ENCODE measurements at places on chromosomes 3 and 15. TPM values are rescaled to one million over a fixed set of nuclear protein-coding genes. Genes with fewer than 3 reads are reported as not detected.
A peak's percentile ranks its signal among the peaks of the same experiment; 100 is the strongest.

GRCh38 chr3:46093327-46093942 lies 66.2 kb upstream of the XCR1 start:
- no peak overlapping the region for H3K4me3 ChIP-seq
- H3K27me3 ChIP-seq = no peaks in the 10 kb centered on the region
- no peak for DNase-seq
- H3K4me1 ChIP-seq = peaks cover 14% of the 10 kb centered on the region
- no peaks in the 10 kb centered on the region for H3K36me3 ChIP-seq

GRCh38 chr3:87207460-87207859 lies 19.6 kb upstream of the CHMP2B start:
- no peak overlapping the region for H3K27ac ChIP-seq
- H3K36me3 ChIP-seq = no peaks in the 10 kb centered on the region

DNA sequence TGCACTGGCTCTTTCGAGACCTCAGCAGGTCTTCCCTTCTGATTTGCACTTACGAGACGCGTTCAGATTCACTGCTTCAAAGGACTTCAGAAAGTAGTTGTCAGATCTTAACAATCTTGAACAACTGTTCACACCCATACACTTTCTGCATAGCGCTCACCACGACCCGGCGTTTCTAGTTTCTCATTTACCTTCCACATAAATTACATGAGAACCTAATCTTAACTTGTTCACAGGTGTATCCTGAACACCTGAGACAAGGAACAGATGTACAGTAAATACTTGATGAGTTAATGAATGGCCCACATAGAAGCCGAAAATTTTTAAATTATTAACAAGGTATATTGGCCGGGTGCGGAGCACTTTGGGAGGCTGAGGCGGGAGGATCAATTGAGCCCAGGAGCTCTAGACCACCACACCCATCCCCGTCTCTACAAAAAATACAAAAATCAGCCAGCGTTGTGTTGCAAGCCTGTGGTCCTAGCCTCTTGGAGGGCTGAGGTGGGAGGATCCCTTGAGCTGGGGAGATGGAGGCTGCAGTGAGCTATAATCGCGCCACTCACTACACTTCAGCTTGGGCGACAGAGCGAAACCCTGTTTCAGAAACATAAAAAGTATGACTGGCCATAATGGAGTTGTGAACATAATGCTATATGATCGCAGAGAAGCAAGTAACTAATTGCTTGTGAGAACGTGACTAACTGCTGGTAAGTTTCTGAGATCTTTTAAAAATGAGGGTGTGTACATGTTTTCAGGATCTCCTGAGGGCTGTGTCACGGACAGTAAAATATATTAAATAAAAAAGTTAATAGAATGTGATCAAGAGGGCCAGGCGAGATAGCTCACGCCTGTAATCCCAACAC lies 984 bp upstream of the SMARCC1 start:
- H3K36me3 ChIP-seq = no peaks in the 10 kb centered on the region
- H3K27ac ChIP-seq = peak overlapping the region; percentile 91
- H3K4me3 ChIP-seq = peak overlapping the region; percentile 80
- peaks cover 37% of the 10 kb centered on the region for H3K4me1 ChIP-seq
- DNase-seq = no peak

GRCh38 chr3:184352897-184353545 lies 8.4 kb downstream of the CLCN2 start:
- no peak overlapping the region for H3K27ac ChIP-seq
- H3K36me3 ChIP-seq = peaks cover 53% of the 10 kb centered on the region
- H3K4me1 ChIP-seq = peaks cover 23% of the 10 kb centered on the region
- DNase-seq = no peak
- no peak overlapping the region for H3K4me3 ChIP-seq

DNA sequence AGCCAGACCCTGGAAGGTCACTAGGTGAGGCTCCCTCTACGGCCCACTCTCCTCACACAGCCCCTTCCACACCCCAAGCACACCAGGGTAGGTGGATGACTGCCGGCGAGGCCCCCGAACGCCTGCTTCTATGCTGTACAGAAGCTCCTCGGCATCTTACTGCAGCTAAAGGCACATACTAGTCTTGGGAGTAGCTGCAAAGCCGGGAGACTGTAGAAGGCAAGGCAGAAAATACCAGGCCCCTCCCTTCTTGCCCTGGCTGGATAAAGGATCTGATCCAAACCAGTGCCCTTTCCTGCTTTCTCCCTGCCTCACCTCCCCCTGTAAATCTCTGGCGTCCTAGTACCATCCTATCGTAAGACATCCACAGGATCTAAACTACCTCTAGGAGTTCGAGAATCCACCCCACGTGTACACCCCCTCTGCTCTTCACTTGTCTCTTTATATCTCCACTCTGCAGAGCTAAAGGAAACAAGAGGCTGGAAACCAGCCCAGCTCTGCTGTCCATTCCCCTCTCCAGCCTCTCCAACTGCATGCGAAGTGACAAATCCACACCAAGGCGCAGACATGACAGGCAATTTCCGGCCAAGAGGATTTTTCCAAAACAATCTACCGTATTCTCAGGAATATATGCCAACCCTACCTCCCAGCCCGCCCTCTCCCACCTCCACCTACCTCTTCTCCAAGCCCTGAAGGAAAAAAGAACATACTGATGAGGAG lies 11.8 kb downstream of the TNK2 start:
- no peak for DNase-seq
- no peaks in the 10 kb centered on the region for H3K36me3 ChIP-seq
- H3K4me1 ChIP-seq = peaks cover 65% of the 10 kb centered on the region
- no peaks in the 10 kb centered on the region for H3K27me3 ChIP-seq

- no peaks in the 10 kb centered on the region for H3K36me3 ChIP-seq
- no peak for DNase-seq
- peaks cover 43% of the 10 kb centered on the region for H3K4me1 ChIP-seq
Measured at GRCh38 chr15:39139431-39140059, 441.3 kb upstream of the THBS1 start.

MYZAP gene
- not detected for polyA plus RNA-seq

DNA sequence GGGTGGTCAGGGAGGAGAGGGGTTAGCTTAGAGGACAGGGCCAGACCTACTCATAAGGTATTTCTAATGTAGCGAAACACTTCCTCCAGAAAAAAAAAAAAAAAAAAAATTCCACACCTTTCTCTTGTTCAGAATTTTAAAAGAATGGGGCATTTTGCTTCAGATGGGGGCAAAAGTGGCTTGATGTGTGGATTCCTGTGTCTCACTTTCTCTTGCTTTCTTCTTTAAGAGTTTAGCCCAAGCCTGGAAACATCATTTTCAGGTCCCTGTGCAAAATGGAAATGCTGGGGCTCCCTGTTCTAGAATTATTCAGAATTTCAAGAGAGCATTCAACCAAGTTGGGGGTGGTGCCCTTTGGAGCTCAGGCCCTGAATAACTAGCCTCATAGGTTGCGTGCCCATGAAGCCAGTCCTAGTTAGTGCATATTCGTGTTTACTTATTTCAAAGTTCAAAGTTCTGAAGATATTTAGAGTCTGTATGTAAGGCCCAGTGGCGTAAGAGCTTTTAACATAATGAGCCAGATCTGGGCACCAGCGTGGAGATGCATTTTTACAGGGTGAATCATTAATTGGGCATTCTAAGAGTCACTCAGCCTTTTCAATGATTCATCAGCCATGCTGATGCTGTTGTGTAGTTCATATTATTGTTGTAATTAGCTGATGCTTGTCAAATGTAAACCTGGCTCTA lies 104.5 kb downstream of the RPLP1 start:
- H3K4me1 ChIP-seq = peaks cover 47% of the 10 kb centered on the region
- H3K27ac ChIP-seq = no peak overlapping the region
- peak overlapping the region; percentile 4 for H3K4me3 ChIP-seq
- H3K27me3 ChIP-seq = peaks cover 1% of the 10 kb centered on the region

SPATA12 gene
- 0.25 TPM for polyA plus RNA-seq

DNA sequence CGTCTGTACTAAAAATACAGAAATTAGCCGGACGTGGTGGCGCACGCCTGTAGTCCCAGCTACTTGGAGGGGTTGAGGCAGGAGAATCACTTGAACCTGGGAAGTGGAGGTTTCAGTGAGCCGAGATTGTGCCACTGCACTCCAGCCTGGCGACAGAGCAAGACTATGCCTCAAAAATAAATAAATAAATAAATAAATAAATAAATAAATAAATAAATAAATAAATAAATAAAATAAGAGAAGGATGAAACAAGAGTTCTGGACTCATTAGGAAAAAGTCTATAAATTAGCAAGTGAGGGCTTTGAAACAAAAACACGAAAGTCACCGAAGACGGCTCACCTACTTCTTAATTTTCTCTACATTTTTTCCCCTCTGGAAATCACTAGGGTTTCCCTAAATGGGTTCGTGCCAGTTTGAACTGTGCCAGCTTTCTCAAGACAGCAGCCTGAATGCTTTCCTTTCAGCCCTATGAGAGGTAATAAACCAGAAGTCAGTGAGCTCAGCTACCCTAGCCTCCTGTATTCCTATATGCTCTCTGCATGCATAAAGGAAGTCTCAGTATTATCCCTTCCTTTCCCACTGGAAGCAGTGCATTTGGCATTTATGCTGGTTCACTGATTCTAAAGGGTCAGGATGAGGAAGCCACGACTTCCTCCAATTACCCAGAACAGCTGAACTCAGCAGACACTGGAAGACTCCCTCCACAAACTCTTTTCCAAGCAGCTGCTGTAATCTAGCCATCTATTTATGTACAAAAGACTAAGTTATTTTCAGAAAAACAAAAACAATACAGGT lies 266.9 kb downstream of the ZBBX start:
- H3K27ac ChIP-seq = no peak overlapping the region
- no peak for DNase-seq
- no peaks in the 10 kb centered on the region for H3K27me3 ChIP-seq
- H3K36me3 ChIP-seq = no peaks in the 10 kb centered on the region

C3orf62 gene
- 4.3 TPM for polyA plus RNA-seq

DNA sequence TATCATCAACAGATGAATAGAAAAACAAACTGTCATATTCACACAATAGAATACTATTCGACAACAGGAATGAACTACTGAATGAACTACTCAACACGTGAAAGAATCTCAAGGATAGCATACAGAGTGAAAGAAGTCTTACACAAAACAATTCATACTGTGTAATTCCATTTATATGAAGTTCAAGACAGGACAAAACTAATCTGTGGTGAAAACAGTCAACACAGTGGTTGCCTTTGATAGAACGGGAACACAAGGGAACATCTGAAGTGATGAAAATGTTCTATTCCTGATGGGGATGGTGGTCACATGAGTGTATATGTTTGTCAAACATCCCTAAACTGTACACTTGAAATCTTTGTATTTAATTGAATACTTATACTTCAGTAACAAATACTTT lies 2.6 kb upstream of the SUSD5 start:
- H3K4me3 ChIP-seq = no peak overlapping the region
- H3K4me1 ChIP-seq = no peaks in the 10 kb centered on the region
- peaks cover 2% of the 10 kb centered on the region for H3K27me3 ChIP-seq
- no peak for DNase-seq
- H3K36me3 ChIP-seq = no peaks in the 10 kb centered on the region

DNA sequence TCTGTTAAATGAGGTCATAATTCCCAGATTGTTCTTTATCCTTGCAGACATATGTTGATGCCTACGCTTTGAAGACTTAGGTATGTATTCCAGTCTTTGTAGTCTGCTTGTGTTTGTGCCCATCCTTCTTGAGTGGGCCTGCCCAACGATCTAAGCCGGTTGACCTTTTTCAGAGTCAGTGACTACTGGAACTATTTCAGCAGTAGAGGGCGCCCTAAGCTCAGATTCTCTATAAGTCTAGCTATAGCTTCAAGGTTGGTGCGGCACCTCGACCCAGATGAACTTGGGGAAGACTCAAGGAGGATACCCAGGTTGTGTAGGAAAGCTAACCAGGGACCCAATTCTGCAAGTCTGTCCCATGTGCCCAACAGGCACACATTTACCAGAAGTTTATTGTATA lies 228.8 kb upstream of the PPP2R3A start:
- no peak overlapping the region for H3K4me3 ChIP-seq
- DNase-seq = peak; percentile 21
- H3K36me3 ChIP-seq = no peaks in the 10 kb centered on the region
- H3K27me3 ChIP-seq = no peaks in the 10 kb centered on the region
- no peak overlapping the region for H3K27ac ChIP-seq

MCCC1 gene
- polyA plus RNA-seq = 11.7 TPM

GRCh38 chr15:71945012-71945411 lies 134.7 kb downstream of the NR2E3 start:
- H3K4me3 ChIP-seq = no peak overlapping the region
- no peaks in the 10 kb centered on the region for H3K27me3 ChIP-seq
- no peak for DNase-seq
- no peaks in the 10 kb centered on the region for H3K36me3 ChIP-seq

- H3K36me3 ChIP-seq = no peaks in the 10 kb centered on the region
- no peaks in the 10 kb centered on the region for H3K27me3 ChIP-seq
- H3K27ac ChIP-seq = no peak overlapping the region
- no peak for DNase-seq
- no peaks in the 10 kb centered on the region for H3K4me1 ChIP-seq
Measured at GRCh38 chr15:91336687-91337086, 236.6 kb downstream of the SV2B start.

DNA sequence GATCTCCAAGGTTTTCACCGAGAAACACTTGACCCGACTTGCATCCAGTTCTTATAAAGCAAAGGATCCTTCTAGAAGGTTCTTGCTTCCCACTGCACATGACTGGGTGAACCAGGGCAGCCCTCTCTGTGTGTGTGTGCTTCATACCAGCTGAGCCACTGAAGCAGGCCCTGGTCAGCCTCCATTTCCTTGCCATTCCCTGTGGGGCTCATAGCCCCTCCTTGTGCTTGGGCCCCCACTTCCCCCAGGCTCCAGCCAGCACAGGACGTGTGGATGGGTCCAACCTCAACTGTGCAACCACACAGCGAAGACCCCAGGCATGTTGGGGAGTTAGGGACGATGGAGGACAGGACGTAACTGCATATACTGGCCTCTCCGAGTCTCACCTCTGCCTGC lies 15.5 kb downstream of the KLF15 start:
- DNase-seq = no peak
- H3K4me1 ChIP-seq = peaks cover 38% of the 10 kb centered on the region
- peak overlapping the region; percentile 41 for H3K27ac ChIP-seq
- H3K27me3 ChIP-seq = no peaks in the 10 kb centered on the region
- H3K36me3 ChIP-seq = no peaks in the 10 kb centered on the region
- H3K4me3 ChIP-seq = no peak overlapping the region

UNC45A gene
- polyA plus RNA-seq = 33.8 TPM
